ENCODE measurements at places on chromosomes 2 and 18.

DNA sequence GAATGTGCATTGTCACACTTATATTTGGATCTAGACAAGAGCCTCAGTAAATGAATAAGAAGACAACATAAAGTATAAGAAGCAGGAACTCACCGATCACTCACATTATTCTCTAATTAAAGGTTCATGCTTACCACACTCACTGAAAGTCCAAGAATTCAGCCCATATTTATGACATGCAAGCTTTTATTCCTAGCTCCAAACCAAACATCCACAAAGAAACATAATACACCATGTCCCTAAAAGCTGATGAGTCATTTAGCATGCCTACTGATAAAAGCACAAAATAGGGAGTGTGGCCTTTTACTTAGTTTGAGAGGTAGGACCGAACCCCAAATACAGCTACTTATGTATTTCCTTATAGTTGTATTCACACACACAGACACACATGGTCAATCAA lies 1094.6 kb upstream of the CDH2 start:
- no peak for DNase-seq

DNA sequence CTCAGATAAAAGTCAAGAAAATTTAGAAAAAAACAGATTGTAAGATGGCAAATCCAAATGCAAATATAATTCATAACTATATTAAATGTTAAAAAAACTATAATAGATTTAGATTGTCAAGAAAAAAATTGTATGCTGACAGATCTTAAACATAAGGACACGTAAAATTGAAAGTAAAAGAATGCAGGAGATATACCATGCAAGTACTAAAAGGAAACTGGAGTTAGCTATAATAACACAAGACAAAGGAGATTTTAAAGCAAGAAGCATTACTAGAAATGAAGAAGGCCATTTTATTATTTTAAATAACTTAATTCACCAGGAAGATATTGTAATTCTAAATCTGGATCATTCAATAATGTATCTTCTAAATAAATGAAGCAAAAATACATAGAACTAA lies 48.3 kb downstream of the TTC21B start:
- DNase-seq = no peak

GRCh38 chr2:120684289-120685065 lies 51.2 kb upstream of the GLI2 start:
- no peak for DNase-seq

- no peak for DNase-seq
Measured at GRCh38 chr2:45699032-45699658, 47.7 kb downstream of the PRKCE start.

GRCh38 chr2:113273027-113273551 lies 5.6 kb downstream of the PAX8 start:
- DNase-seq = no peak

- no peak for DNase-seq
Measured at GRCh38 chr2:88218981-88219380, 48.8 kb downstream of the THNSL2 start.

GRCh38 chr2:39603436-39603835 lies 62.3 kb upstream of the TMEM178A start:
- DNase-seq = no peak

DNA sequence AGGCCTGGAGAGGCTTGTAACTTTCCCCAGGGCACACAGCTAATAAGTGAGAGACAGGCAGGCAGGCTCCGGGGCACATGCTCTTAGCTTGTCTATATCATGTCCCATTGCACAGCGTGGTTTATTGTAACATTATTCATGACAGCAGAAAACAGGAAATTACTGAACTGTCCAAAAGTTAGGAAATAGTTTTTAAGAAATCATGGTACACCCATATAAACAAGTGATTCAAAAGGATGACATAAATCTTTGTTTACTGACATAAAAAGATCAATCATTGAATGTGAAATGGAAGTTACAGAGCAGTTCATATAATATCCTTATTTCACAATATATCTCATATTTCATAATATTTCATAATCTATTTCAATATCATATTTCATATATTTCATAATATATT lies 34.3 kb upstream of the TXNDC2 start:
- no peak for DNase-seq

GRCh38 chr2:184765112-184765895 lies 167.0 kb downstream of the ZNF804A start:
- no peak for DNase-seq

DNA sequence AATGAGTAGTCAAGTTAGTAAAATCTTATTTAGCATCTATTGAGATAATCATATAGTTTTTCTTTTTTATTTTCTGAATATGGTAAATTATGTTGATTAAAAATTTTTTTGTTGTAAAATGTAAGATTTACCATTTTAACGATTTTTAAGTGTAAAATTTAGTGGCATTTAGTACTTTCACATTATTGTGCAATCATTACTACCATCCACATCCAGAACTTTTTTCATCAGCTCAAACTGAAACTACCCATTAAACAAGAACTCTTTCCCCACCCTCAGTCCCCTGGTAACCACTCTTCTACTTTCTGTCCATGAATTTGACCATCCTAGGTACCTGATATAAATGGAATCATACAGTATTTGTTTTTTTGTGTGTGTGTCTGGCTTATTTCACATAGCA lies 11.1 kb downstream of the RAB3GAP1 start:
- no peak for DNase-seq

DNA sequence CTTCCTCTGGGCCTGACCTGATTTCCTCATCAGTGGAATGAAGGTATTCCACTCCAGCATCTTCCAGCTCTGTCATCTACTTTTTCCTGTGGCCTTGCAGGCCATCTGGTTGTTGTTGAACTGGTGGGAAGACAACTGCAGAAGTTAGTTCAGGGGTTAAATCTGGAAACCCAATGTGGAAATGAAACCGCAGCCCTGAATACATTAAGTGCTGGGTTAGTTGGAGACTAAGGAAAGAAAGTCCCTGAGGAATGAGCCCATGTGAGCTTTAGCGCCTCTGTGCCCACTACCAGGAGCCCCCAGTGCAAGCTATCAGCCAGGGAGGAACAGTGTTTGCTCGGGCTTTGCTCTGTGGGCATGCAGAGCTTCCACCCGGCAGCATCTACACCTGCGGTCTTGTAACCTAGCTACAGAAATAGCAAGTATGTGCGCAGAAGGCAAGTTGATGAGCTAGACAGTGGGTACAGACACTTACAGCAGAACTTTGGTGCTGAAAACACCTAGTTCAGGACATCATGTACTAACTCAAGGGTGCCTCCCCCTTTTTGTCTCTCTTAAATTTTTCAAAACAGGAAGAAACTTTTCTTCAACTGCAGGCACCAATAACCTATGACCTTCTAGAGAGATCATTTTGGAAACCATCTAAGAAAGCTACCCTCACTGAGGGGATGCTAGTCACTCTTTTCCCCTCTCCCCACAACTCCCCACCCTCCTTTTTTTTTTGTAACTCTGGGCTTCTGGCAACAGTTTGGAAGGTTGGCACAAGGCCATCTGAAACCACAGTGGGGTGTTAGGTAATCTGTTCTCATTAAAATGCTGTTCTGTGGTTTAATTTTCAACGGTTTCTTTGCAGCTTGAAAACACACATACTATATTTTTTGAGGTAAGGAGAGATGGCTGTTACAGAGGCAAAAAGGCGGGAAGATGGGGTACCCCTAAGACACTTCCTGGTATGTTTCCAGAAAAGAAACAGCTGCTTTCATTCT lies 18.3 kb upstream of the CXCR4 start:
- DNase-seq = no peak

DNA sequence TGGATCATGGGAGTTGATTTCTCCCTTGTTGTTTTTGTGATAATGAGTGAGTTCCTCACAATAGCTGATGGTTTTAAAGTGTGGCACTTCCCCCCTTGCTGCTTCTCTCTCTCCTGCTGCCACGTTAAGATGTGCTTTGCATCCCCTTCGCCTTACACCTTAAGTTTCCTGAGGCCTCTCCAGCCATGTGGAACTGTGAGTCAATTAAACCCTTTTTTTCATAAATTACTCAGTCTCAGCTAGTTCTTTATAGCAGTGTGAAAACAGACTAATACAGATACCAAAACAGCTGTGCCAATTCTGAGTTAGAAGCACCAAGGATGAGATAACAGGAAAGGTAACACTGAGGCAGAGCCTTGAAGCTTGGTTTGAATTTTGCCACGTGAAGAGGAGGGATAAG lies 44.7 kb downstream of the ITSN2 start:
- no peak for DNase-seq

GRCh38 chr2:30645745-30646119 lies 161.5 kb downstream of the CAPN13 start:
- no peak for DNase-seq

GRCh38 chr2:134098321-134098720 lies 155.6 kb upstream of the MGAT5 start:
- DNase-seq = no peak

DNA sequence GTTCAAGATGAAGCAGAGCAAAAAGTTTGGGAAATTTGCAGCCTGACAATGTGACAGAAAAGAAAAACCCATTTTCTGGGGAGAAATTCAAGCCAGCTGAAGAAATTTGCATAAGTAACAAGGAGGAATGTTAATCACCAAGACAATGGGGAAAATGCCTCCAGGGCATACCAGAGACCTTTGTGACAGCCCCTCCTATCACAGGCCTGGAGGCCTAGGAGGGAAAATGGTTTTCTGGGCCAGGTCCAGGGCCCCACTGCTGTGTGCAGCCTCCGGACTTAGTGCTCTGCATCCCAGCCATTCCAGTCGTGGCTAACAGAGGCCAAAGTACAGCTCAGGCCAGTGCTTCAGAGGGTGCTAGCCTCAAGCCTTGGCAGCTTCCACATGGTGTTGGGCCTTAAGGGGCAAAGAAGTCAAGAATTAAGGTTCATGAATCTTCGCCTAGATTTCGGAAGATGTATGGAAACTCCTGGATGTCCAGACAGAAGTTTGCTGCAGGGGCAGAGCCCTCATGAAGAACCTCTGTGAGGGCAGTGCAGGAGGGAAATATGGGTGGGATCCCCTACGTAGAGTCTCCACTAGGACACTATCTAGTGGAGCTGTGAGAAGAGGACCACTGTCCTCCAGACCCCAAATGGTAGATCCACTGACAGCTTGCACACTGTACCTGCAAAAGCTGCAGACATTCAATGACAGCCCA lies 314.1 kb upstream of the TRIB2 start:
- no peak for DNase-seq

- no peak for DNase-seq
Measured at GRCh38 chr2:219230059-219230540, 494 bp downstream of the ANKZF1 start.

DNA sequence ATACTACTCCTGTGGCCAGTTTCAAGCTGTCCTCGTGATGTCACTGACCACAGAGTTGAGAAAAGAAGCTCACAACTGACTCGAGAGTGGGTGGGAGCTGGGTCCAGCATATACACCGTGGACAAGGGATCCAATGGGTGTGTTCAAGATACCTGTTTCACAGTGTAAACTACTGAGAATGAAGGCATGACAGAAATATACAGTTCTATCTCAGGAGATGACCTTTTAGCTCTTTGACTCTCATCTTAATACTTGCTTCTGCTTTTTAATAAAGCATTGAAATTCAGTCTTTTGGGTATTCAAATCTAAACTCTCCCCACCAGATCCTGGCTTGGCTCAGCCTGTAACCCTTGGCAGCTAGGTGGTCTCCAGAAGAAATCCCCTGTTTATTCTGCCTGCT lies 130.1 kb downstream of the MAP2 start:
- DNase-seq = no peak

DNA sequence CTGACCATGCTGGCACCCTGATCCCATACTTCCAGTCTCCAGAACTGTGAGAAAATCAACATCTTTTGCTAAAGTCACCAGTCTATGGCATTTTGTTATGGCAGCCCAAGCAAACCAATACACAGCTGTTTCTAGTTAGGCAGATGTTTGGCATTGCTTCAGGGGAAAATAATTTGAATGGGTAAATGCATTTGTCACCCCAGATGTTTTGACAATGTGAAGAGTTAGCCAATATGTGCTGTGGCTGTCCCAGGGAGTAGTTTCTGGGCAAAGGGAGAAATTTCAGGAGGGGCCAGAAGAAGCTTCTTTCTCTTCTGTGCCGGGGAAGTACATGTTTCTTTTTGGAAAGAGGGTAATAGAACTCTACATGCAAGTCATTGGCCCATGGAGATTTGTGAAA lies 619.0 kb downstream of the SLC4A3 start:
- DNase-seq = no peak

DNA sequence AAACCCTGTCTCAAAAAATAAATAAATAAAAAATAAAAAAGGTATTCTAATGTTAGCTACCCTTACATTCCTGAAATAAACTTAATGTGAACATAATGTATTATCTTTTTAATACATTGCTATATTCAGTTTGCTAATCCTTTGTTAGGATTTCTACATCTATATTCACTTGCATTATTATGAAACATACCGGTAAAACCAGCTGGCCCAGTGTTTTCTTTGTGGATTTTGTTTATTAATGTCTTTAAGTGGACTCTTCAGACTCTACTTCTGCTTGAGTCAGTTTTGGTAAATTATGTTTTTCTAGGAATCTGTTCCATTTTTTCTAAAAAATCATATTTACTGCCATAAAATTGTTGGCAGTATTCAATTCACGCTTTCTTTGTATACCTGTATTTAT lies 34.5 kb downstream of the PTPN2 start:
- DNase-seq = no peak

- DNase-seq = no peak
Measured at GRCh38 chr2:481388-481787, 193.5 kb upstream of the ALKAL2 start.

DNA sequence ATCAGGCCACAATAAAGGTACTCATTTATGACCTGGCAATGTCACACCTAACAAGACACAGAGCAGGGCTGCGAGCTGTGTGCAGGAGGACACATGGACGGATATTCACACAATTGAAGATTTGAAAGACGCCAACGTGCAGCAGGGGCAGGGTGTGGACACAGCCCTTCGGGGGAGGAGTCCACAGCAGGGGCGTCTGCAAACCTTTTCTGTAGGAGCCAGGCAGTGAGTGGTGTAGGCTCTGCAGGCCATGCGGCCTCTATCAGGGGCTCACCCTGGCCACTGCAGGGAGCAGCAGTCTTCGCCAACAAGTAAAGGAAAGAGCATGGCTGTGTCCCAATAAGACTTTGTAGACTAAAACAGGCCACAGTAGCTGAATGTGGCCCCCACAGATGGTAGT lies 125.7 kb upstream of the SNTG2 start:
- no peak for DNase-seq

DNA sequence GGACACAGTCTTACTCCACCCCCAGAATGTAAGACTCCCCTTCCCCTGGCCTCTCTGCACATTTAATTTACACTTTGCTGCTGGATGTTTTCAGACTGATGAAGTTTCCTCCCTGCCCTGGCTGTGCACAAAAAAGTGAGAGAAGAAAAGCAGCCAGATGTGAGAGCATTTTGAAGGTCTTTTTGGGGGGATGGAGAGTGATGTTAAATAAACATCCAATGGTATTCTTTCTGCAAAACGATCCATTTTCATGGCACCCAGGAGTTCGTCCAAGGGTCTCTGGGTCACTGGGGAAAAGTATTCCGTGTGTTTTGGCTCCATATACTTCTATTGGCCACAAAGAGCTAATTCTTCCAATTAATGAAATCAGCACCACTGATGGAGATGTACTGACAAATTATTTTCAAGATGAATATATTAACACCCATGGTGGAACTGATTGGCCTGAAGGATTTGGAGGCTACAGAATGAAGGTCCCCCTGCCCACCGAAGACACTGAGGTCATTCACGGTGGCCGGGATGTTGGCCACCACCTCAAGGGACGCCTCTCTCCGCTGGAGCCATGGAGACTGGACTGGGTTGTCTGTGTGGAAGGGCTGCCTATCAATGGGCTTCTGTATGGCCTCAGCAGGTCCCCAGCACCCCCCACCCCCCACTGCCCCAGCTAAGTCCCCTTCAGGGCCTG lies 107.6 kb upstream of the PKDCC start:
- no peak for DNase-seq

Measured in GDM1 (cell line).